ENCODE measurements at places on chromosomes 7 and 10.
A peak's percentile ranks its signal among the peaks of the same experiment; 100 is the strongest.

DNA sequence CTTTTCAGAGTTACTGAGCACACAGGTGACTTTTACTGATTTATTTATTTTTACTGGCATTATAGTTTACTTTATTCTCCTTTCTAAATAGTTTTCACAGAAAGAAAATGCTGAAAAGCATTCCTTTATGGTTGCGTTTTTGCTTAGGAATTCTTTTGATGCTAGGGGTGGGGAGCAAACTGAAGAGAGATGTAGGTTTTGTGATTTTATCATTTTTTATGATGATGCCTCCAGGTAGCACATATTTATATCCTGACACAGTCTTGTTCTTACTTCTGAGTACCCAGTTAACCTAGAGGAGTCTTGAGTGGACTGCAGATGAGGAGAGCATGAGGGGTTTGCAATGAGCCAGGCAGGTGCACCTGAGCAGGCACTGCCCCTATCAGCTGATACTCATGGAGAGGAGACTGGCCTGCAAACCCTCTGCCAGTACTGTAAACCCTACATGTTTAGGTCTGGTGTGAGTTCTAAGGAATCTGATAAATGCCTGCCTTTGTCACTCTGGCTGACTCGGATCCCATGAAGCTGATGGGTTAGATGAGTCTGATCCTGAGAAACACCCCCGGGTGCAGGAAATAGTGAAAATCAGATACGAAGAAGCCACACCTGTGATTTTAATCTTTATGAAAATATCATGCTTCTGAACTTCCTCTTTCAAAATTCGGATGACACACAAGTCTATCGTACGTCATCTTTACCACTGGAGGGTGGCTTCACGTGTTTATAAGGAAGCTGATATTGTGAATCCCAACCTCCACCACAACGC lies 302.9 kb downstream of the WDR37 start:
- DNase-seq: no peak

- DNase-seq: no peak
Observed at GRCh38 chr10:131792809-131793208, 108.0 kb upstream of the PPP2R2D start.

GRCh38 chr10:62665771-62666170 lies 138.7 kb upstream of the ADO start:
- no peak for DNase-seq

GRCh38 chr7:2164646-2165045 lies 68.1 kb downstream of the MAD1L1 start:
- no peak for DNase-seq

DNA sequence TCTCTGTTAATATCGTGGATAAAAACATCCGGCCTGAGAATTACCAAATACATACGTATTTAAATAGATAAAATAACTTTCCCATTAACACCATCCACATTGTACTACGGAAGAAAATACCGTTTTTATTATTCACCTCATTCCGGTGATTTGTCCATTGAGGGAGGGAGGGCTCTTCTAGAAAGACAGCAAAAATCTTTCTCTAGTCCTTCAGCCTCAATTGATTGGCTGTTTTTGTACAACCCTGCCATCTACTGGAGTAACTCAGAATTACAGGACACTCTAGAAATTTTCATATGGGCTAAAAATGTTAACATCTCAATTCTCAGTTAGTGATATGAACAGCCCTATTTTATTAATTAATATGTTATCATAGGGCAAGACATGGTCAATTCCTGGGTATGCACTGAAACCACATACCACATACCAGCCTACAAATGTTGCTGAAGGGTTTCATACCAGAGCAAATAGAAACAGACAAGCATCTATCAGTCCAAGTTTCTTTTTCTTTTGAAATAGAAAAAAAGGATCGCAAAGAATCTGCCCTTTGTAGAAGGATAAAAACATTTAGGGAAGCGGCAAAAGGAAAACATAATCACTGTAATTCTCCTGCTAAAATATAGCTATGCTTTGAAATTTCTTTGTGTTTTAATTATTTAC lies 55.8 kb upstream of the CDCA7L start:
- no peak for DNase-seq

DNA sequence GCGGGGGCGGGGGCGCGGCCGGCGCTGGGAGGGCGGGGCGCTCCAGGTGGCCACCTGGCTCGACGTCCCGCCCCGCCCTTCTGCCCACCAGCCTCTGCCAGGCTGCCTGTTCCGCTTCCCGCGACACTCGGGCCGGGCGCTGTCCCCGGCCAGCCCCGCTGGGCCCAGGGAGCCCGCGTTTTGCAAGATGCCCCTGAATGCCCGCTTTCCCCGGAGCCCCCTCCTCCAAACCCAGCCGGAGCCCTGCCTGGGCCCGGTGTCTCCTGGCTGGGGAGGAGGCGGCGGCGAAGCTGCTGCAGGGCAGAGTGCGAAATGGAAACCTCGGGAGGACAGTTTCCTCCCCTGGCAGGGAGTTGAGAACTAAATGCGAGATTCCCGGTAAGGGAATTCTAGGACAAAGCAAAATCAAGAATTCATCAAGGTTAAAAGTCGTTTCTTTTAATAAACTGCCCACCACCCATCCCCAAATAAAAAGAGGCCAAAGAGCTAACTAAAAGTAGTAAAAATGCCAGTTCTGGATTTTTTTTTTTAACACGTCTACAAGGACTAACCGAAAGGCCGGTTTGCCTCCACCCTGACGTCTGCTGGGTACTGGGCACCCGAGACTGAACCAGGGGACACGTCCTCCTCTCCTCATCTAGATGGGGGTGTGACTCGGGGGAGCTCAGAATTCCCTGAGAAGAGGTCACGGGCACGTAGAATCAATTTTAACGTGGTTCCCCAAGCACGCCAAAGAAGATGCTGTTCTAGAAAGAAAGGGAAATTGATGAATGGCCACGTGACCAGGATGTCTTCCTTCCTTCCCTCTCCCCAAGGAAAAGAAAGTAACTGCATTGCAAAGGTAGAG lies 200.4 kb upstream of the NFE2L3 start:
- peak; percentile 39 for DNase-seq

- DNase-seq: no peak
Observed at GRCh38 chr10:35042783-35043182, 47.4 kb downstream of the CUL2 start.

DNA sequence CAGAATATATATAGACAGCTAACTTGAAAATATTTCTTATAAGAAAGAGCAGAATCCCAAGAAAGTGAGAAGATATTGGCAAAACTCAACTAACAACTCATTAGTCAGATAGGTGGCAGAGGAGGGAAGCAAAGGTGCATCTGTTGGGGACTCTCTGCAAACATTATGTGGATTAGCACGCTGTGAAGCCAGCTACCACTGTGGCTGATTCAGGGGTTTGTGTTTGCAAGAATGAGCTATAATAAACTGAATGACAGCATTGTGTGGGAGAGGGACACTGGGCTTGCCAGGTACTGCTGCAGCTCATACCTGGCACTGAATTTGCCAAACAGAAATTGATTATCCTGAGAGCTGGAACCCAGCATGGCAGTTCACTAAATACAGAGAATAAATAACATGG lies 170.3 kb upstream of the MINDY3 start:
- no peak for DNase-seq

GRCh38 chr10:100890673-100891317 lies 22.0 kb upstream of the SLF2 start:
- no peak for DNase-seq

GRCh38 chr10:49446031-49446430 lies 50.1 kb upstream of the DRGX start:
- no peak for DNase-seq

- no peak for DNase-seq
Observed at GRCh38 chr7:139701908-139702307, 75.9 kb downstream of the HIPK2 start.

GRCh38 chr10:485776-486175 lies 203.7 kb downstream of the DIP2C start:
- no peak for DNase-seq

- no peak for DNase-seq
Observed at GRCh38 chr10:90712529-90712928, 145.3 kb downstream of the HTR7 start.

- DNase-seq: no peak
Observed at GRCh38 chr10:94521276-94522250, 24.0 kb upstream of the HELLS start.
